D341Med (cell line): ENCODE measurements at places on chromosomes 2 and 18.

- no peak for DNase-seq
Measured at GRCh38 chr2:10257500-10258147, 45.1 kb upstream of the HPCAL1 start.

GRCh38 chr2:221551864-221552263 lies 20.2 kb downstream of the EPHA4 start:
- DNase-seq: no peak

DNA sequence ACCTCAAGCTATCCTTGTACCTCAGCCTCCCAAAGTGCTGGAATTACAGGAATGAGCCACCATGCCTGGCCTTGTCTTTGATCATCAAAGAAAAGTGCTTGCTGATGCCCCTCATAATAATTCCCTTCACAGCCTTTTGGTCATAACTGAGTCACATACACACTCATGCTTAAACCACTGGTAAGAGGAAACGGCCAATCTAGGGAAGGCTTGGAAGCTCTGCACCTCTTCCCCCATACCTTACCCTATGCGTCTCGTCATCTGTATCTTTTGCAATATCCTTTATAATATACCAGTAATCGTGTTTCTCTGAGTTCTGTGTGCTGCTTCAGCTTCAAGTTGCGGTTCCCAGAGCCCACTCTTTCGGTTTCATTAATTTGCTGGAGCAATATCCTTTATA lies 4.8 kb upstream of the RNF138 start:
- no peak for DNase-seq

GRCh38 chr2:9806298-9806610 lies 37.0 kb upstream of the TAF1B start:
- DNase-seq: no peak

DNA sequence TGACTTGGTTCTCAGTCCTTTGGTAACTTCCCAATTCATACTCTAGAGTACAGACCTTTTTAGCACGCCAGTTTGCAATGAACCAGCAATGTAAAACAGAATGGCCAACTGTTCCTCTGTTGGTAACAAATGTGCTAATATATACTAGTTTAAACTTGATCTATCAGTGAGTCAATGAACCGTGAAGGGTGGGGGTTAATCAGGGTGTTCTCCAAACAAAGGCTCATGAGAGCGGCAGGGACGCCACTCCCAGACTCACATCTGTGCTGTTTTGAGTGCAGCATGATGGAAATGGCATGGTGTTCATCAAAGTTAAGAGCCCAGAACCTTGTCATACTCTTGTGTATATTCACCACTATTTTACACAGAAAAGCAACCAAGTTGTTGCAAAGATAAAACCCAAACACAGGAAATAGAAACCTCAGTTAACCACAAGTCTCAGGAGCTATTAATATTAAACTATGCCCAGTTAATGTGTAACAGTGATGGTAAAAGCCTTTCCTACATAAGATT lies 70.3 kb downstream of the CERKL start:
- DNase-seq: peak; percentile 68

GRCh38 chr2:32993005-32993539 lies 46.3 kb downstream of the LTBP1 start:
- DNase-seq: no peak

DNA sequence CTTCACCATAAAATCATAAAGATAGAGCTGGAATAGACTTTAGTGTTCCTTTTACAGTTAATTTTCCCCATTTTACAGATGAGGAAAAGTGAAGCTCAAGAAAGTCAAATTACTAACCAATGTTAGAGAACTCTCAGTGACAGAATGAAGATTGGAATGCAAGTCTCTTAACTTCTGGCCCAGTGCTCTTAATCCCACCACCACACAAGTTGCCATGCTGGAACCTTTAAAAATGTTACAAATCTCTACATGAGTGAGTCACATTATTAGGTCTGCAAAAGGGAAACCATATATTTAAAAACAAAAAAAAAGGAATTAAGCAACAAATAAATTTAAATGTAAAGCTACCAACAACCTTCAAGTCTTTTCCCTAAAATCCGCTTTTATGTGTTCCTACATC lies 3.5 kb downstream of the NCKAP1 start:
- DNase-seq: no peak

DNA sequence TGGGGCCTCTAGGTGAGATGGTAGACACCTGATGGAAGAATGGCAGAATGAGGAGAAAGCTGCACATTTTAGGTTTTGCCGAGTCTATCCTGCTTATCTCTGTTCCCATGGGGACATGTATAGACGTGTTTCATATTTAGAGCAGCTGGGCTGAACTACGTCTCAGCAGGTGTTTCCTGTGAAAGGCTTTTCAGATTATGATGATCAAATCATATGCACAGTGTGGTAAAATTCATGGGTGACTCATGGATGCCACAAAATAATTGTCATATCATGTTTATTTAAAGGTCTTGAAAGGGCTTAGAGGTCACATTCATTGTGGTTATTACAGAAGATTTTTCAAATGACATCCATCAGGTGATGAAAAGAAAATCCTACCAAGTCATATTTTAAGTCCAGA lies 90.5 kb downstream of the ICOS start:
- no peak for DNase-seq

DNA sequence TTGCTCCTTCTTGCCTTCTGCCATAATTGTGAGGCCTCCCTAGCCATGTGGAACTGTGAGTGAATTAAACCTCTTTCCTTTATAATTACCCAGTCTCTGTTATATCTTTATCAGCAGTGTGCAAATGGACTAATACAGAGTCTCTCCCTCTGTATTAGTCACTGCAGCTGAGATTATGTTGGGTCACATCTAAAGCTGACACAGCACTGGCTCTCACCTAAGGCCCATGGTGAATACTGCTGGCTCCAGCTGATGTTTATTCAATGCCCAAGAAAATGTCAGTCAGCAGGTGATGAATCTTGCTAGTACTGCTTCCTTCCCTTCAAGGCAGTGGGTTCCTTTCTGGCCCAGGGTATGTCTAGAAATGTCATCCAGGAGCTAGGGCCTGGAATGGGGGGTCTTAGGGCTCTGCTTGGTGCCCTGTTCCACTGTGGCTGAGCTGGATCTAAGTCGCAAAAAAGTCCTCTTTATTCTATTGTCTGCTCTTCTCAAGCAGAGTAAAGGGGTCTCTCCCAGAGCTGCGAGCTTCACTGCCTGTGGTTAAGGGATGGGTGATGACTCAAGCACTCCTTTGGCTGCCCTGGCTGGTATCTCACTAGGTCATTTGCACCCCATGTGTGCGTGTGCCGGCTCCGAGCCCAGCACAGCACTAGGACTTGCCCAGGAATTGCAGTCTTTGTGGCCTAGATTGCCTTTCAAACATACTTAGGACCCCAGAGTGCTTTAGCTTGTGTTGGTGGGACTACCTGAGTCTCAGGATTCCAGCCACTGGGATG lies 29.9 kb downstream of the PPP1R1C start:
- no peak for DNase-seq

GRCh38 chr2:9222239-9222892 lies 15.8 kb downstream of the ASAP2 start:
- no peak for DNase-seq

GRCh38 chr18:75089748-75090327 lies 119.1 kb downstream of the PTGR3 start:
- peak; percentile 42 for DNase-seq

GRCh38 chr18:45379903-45380302 lies 235.4 kb upstream of the SLC14A2 start:
- DNase-seq: no peak

- no peak for DNase-seq
Measured at GRCh38 chr2:214193943-214194342, 216.9 kb upstream of the VWC2L start.

DNA sequence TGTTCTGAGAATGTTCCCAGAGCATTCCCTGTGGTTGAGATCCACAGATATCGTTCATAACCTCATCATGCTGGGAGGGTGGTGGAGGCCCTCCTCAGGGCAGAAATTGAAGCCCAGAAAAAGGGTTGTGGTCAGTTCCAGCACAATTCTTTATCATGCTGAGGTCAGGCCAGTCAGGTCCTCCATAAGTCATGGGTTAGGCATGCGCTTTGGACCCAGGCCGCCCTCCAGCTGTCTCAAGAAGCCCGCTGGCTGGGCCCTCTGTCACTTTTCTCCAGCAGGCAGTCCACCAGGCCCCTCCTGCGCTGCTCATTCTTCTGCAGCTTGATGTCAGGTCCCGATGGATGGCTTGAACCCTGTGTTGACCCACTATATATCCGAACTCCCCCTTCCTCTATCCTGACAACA lies 151.1 kb upstream of the NT5C1B start:
- DNase-seq: no peak

GRCh38 chr18:47754311-47755101 lies 176.0 kb downstream of the SMAD2 start:
- peak; percentile 90 for DNase-seq

DNA sequence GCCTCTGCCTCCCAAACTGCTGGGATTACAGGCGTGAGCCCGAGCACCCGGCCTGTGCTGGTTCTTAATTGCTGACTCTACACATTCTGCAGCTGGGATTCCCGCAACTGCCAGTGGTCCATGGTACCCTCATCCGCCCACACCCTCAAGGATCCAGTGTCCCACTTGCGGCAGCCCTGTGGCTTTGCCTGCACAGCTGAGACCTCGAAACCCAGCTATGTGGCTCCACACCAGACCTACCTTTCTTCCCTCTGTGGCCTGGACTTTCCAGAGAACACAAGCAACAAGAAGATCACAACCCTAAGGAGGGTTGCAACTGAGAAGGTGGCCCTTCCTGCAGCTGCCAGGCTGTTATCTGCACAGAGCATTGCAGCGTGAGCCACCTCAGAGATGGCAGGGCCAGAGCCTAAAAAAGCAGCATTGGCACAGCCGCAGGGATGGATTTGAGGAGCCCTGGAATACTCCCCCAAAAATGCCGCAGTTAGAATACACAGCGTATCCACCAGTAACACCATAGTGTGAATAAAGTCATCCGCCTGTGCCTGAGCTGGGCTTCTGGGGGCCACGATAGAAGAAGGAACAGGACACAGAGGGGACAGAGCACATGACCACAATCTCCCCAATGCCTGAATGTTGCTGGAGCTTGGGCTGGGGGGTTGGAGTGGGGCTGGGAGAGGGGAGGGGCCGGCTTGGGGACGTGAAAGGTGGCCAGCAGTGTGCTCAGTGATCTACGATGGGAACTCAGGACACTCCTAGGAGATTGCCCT lies 1.9 kb downstream of the GPR55 start:
- DNase-seq: no peak
